ENCODE measurements at places on chromosomes 1 and 21.

DNA sequence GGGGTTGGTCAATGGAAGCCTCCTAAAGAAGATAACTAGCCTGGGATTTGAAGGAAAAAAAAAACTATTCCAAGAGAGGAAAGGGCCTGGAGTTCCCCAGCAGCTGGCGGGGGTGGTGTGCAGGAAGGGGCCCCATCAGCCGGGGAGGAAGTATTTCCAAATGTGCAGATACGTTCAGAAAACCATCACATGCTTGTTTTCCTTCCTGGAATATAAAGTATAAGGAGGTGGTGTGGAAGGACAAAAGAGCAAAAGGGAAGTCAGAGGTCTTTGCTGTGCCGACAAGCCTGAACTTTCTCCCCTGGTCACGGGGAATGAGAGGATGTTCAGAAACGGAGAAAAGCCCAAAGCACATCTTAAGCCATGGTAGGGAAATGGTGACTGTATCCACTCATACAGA is 72.0 kb upstream of the BACE2 start:
- no peak for DNase-seq

- peak; percentile 27 for DNase-seq
These were observed 688 bp downstream of the PRXL2B start for GRCh38 chr1:2587071-2587859.

GRCh38 chr1:59393211-59394180 is 96.6 kb downstream of the FGGY start:
- DNase-seq, result peak; percentile 92

- DNase-seq, result no peak
These were observed 1382.2 kb upstream of the B3GALT2 start for GRCh38 chr1:194568610-194569009.

DNA sequence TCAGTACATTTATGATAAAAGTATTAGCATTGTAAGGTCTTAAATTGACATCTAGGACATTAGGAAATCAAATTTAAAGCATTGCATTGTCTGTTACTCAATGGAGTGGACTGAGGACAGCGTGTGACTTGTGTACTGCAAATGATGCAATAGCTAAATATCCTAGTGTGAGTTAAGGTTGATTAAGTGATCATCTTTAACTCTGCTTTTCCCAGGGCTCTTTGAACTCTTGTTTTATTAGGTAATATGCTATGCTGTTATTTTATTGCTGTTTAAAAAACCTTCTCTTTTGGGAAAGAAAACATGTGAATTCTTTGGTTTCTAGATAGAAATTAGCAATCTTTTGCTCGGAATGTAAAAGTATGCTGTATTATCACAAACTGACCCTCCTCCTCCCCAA is 38.6 kb downstream of the NFIA start:
- DNase-seq, result peak; percentile 72

DNA sequence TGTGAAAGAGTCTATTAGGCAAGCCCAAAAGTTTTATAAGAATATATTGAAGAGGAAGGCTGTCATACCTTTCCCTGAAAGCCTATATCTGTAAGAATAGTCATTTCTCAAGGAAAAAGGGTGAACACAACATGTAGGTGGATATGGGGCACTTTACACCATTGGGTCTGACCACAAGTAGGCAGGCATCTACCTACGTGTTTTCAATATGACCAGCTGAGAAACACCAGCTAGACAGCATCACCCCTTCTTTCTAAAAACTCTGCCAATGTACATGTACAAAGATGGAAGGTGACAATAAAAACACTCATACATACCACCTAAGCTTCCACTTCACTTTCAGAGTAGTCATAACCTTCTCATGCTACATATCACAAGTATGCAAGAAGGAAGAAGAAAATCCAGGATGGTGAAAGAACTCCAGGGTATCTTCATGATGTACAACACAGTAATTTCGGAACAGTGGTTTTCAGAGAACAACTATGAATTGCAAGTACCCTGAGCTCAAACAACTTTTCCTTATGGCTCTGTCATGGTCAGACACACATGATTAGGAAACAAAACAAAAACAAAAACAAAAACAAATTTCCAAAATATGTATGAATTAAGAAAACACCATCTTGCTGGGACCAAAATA is 98.5 kb upstream of the ADGRL2 start:
- DNase-seq, result peak; percentile 24

GRCh38 chr1:218948446-218948845 is 225.2 kb upstream of the LYPLAL1 start:
- no peak for DNase-seq

DNA sequence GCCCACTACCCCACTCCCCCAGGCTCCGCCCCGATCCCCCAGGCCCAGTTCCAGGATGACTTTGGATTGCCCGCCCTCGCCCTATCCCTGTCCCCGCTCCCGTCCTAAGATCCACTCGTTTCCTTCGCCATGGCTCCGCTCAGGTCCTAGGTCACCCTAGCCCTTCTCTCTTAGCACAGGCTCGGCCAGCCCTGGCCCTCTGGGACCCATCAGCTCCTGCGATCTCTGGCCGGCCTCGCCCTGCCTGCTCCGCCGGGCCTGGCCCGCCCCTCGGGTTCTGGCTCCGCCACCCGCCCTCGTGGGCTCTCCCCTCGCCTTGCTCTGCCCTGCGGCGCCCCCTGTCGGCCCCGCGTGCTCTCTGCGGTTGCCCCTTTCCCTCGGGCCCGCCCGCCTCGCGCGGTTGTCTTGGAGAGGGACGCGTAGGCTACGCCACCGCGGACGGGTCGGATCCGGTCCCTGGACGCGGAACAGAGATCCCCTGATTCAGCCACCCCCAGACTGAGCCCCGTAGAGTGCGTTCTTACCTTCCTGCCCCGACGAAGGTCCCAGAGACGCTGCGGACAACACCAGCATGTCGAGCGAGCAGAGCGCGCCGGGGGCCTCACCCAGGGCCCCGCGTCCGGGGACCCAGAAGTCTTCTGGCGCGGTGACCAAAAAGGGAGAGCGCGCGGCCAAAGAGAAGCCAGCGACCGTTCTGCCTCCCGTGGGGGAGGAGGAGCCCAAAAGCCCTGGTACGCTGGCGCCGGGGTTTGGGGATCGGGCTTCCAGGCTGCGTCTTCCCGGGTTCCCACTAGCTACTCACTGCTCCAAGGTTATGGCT is at the start of gene LRRC71:
LRRC71 (plus strand) TSS at position 400 of the 820 bp plus-strand sequence; CDS start at position 572, 172 bp downstream.
- peak; percentile 66 for DNase-seq

GRCh38 chr1:157113106-157113505 is 13.5 kb upstream of the ETV3L start:
- DNase-seq, result no peak

DNA sequence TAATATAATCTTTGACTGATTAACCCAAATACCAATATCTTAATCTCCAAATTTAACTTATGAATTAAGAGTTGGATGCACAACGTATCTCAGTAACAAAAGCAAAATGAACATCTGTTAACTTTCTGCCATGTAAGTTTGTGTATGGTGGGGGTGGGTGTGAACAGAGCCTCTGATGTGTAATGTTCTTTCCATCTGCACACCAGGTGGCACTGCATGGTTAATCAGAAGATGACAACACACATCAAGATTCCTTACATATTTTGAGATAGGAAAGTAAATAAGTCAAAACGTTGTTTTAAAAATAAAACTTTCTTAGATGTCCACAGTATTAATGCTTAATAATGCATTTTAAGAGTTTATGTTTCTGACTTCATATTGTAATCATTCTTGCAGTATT is 251.9 kb downstream of the DPYD start:
- DNase-seq, result peak; percentile 79

DNA sequence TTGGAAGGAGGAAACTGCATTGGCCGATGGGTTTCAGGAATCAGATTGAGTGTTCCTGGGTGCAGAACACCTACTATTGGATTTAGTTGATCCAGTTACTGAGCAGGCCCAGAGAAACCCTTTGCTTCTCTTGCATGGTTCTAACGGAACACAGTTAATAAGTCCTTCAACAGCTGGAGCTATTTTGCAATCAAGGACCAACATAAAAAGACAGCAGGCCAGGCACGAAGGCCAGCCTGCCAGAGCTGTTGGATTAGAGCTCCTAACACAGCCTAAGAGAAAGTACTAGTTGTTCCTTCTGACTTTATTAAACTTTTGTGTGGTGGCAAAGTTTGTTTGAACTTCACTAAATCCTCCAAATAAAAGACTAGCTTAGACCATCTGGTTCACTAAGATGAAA is 148.0 kb upstream of the LMO4 start:
- no peak for DNase-seq

- DNase-seq, result peak; percentile 48
These were observed 552 bp upstream of the ZNF496 start for GRCh38 chr1:247332215-247332622.

GRCh38 chr1:85438353-85438752 is 26.6 kb downstream of the DDAH1 start:
- DNase-seq, result peak; percentile 51

GRCh38 chr1:236103646-236104218 is 38.6 kb upstream of the GPR137B start:
- peak; percentile 53 for DNase-seq

GRCh38 chr1:236289492-236290131 is 7.9 kb upstream of the ERO1B start:
- DNase-seq, result no peak

DNA sequence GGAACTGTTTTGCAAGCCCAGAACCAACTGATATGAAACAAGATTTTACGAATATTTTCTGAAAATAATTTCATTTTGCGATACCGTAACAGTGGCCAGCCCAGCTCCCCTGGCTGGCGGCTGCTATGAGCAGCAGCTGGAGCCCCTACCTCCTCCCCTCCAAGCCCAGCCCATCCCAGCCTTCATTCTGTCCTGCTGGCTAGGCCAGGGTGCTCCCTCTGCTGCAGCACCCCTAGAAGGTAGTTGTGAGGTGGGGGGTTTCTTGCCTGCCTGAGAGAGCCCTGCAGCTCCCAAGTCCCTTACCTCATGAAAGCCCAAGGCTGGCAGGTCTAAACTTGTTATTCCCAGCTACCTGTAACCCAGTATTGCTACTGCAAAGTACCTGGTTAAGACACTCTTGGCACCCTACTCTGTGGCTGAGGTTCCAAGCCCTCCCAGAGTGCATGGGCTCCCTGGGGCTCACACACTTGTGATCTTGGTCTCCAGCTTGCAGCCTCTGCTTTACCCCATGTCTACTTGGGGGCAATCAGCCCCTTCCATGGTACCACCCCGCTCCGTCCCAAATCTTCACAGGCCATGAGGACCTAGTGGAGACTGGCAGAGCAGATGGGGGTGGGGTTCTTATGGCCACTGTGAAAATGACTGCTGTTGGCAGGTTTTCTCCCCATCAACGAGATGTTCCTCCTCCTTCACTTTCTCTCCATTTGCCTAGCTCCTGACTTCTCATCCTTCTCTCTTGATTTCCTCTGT is 239.8 kb downstream of the TRABD2B start:
- DNase-seq, result no peak

DNA sequence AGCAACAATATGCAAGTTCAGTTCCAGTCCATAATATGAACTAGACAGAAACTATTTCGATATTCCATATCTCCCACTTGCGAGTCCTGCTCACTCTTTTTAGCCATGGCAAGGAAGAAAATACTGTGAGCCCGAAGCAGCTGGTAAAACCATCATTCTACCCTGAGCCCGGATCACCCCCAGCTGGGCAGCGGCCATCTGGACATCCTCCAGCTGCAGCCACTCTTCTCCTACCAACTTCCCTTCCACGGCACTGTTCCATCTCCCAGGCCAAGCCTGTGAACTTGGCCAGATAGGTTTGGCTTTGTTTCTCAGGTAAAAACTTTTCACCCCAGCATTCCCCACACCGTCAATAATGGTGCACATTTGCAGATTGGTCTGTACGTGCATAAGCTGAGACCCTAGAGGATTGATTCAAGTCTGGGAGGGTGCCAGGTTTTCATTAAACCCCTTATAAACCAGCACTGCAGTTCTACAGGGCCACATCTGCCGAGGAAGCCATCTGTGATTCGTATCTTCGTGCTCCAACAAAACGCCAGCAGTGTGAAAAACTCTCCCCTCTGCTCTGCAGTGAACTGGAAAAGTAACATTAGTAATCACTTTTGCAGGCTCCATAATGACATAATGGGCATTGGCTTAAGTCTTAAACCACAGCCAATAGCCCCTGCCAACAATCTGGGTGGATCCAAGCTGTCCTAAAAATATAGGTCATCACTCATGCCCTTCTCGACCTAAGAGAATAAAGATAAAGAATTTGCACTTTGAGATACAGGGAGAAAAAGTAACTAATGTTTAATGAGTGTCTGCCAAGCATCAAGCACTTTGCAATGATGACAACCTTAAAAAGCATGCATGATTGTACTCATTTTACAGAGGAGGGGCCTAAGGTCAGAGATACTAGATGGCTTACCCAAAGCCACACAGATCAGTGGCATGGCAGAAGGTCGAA is 205.1 kb downstream of the PLPP3 start:
- no peak for DNase-seq

DNA sequence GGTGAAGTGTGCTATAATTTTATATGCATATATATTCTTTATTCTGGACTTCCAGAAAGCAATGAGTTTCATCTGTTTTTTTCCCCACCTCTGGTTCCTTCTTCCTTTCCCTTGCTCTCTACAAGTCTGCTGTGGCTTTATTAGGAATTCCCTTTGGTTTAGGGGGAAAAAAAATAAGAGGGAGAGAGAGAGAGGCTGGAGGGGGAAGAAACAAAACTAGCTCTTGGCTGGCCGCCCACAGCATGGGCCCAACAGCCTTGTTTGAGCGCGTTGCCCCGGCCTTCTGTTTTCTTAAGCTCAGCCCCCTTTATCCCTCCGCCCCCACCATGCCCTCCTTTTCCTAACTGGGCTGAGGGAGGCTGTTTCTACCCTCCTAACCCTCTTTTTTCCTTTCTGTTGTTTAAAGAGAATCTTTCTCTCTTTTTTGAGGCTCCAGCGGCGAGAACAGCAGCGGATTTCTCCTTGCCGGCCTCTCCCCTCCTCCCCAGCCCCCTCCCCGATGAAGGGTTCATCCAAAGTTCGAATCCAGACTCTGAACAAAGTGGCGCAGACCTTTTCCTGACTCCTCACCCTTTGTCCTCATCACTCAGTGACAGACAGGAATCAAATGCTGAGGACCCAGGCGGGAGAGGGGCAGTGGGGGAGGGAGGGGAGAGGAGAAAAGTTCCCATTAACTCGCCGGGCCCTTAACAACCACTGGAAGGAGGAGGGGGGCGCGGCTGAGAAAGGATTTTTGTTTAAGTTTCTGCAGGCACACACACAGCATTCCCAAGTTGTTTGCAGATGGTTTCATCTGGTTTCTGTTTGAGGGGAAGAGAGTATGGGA is 29.7 kb downstream of the PBX1 start:
- DNase-seq, result peak; percentile 74

GRCh38 chr1:63943393-63943792 is 169.6 kb downstream of the ROR1 start:
- no peak for DNase-seq

- DNase-seq, result no peak
These were observed 66.5 kb downstream of the KCNAB2 start for GRCh38 chr1:6111991-6112689.

DNA sequence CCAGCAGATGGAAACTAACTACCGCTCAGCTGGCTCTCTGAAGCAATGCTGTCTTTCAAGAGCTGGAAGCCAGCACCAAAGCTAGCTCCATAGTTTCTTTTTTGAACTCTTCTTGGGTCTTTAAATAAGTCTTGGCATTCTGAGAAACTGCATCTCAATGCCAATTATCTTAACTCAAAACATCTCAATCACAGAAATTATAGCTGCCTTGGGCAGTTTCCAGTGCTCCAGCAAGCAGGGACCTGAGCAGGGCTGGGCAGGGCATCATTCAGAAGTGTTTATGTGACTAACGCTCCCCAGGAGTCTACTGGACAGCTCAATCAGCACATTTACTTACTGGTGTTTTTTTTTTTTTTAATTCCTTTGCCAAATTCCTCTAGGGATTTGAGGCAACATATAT is 18.3 kb upstream of the PADI4 start:
- DNase-seq, result peak; percentile 64

GRCh38 chr1:45326627-45327623 is at the start of gene HPDL:
Gene HPDL (plus strand): TSS chr1:45326895. CDS start chr1:45327149, 254 bp downstream.
- peak; percentile 41 for DNase-seq

- DNase-seq, result no peak
These were observed 15.2 kb downstream of the PLPPR4 start for GRCh38 chr1:99279525-99279924.
